ENCODE measurements at places on chromosomes 2 and 18.
A peak's percentile ranks its signal among the peaks of the same experiment; 100 is the strongest.

DNA sequence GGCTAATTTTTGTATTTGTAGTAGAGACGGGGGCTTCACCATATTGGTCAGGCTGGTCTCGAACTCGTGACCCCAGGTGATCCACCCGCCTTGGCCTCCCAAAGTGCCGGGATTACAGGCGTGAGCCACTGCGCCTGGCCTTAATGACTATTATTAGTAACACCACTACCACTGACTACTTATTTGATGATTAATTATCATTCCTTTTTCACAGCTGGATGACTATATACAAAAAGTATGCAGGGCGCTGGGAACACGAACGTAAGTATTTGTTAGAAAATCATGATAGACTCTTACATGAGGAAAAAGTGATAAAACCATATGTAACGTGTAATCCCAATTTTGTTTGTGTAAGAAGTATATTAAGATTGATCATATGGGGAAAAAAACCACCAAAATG lies 21.6 kb downstream of the DARS1 start:
- no peak for DNase-seq

- no peak for DNase-seq
Measured at GRCh38 chr2:9771481-9772017, 71.7 kb upstream of the TAF1B start.

DNA sequence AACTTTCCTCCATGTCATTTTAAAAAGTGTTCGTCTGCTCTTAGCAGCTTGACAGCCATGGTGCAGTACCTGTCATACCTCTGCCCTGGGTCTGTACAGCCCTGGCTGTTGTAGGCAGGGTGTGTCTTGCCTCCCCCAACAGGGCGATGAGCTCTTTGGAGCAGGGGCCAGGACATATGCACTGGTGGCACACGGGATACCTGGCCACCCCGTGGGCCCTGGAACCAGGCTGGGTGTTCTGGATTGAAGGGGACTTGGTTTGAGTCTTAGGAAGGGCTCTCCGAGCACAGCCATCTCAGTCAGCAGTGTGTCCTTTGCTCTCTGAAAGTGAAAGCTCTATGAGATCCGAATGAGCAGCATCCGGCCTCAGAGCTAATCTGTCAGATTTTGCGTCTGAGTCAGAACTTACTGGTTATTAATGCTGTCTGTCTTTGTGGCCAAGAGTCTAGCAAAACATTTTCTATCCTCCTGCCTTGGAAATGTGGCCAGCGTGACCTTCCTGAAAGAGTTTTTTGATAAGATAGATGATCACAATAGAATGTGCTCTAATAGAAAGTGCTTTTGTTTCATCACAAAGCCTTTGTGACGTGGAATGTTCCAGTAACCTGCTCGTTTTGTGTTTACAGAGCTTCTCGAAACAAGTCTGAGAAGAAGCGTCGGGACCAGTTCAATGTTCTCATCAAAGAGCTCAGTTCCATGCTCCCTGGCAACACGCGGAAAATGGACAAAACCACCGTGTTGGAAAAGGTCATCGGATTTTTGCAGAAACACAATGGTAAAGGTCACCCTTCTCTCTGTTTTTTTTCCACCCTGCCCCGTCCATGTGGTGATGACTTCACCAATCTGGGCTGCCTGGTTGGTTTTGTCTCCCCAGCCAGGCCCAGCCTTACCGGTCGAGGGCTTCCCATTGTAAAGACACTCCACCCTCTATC lies 77.3 kb upstream of the RPL31 start:
- DNase-seq: no peak

- no peak for DNase-seq
Measured at GRCh38 chr2:108621087-108621559, 86.9 kb downstream of the LIMS1 start.

DNA sequence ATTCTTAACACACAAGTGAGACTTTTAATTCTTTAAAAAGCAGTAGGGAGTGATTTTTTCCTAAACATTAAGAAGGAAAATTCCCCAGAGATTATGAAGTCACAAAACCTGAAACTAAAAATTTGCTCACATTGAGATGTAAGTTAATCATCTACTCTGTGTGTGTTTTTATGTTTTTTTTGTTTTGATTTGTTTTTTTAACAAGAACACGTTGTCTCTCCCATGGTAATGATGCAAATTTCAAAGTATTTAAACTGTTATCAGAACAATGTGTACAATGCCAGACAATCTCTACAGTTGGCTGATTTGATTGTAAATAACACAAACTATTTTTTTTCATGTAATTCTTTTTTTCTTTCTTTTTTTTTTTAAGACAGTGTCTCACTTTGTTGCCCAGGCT lies 71.5 kb downstream of the COLEC12 start:
- DNase-seq: no peak

DNA sequence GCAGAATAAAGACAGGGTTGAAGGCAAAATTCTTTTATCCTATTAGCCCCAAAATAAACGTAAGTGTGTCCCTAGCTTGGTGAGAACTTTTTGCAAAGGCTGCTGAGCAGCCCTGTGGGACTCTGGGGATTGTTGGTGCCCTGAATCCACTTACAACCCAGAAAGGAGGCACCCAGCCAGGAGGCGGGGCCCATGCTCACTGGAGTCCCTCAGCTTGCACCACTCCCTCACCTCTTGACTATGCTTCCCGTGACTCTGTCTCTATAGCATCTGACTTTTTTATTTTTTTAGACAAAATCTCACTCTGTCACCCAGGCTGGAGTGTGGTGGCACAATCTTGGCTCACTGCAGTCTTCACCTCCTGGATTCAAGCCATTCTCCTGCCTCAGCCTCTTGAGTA lies 15.8 kb upstream of the COL6A3 start:
- DNase-seq: no peak

DNA sequence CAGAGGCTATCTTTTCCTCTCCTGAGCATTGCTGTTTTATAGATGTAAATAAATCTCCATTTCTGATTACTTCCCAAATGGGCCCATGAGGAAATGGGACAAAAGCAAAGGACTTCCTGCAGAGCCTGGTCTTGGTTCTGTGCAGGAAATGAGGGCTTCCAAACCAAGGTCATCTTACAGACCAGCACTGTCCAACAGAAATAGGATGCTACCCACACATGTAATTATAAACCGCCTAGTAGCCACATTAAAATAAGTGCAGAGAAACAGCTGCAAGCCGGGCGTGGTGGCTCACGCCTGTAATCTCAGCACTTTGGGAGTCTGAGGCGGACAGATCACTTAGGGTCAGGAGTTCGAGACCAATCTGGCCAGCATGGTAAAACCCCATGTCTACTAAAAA lies 6.2 kb downstream of the TTL start:
- DNase-seq: no peak

DNA sequence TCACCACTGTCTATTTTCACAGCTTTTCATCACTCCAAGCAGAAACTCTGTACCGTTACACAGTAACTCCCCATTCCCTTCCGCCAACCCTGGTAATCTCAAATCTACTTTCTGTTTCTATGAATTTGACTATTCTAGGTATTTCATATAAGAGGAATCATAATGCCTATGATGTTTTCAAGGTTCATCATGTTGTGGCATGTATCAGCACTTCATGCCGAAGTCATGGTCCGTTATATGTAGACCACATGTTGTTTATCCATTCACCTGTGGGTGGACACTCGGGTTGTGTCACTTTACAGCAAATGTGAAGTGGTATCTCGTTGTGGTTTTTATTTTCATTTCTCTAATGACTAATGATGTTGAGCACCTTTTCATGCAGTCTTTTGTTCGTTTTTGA lies 21.6 kb downstream of the CPSF3 start:
- DNase-seq: no peak

DNA sequence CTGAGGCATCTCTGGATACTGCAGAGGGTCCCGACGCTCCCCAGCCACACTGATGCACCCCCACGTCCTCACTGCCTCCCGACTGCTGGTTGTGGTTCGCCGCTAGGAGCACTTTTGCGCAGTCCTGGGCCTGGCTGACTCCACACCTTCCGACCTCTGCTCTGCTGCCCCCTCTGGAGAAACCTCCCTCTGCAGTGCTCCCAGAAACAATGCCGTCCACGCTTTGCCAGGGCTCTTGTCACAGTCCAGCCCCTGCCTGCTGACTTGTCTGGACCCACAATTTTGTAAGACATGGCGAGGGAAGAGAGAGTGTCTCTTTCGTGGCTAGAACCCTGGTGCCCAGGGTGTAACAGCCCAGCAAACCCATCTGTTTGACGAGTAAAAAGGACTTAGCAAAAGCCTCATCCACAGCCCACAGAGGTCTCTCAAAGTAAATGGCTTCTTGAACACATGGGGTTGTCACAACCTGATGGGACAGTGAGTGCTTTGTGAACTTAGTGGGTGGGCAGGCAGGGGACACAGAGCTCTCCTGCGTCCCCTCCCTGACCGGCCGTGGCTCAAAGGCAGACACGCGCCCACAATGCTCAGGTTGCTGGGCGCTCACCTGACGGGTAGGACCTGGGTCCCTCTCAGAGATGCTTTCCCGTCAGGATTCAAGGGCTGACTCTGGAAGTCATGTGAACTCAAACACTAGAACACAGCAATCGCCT lies 4.0 kb downstream of the COPS9 start:
- no peak for DNase-seq

DNA sequence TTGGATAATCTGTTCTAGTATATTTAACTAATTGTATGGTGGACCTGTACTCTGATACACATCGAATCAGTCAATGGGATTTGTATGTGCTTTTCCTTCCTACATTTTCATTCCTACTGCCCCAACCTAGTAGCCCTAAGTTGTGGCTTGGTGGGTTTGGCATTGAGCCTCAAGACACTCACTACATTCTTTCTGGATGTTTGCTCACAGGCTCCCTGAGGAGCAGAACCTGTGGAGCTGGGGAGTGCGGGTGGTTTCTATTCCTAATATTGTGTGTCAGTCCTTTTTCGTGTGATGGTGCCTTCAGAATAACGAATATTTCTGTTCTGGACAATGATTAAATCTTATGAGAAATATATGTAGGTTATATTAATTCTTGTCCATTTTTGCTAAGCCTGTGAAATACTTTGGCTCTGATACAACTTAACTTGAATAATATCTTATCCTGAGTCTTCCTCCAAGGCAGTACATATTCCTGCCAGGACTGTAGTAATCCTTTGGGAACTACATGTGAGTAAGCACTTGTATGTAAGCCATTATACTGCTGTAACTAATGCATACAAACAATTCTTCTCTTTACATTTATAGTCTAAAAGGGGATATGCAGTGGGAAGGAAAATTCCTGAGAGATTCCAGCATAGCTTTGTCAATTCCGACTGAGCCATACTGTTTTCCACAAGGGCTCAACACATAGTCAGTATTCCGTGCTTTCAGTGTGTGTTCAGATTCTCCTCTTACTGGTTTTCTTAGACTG lies 150.6 kb downstream of the AGPS start:
- peak; percentile 65 for DNase-seq

GRCh38 chr2:128520340-128520739 lies 201.7 kb upstream of the HS6ST1 start:
- DNase-seq: no peak

GRCh38 chr18:35682281-35682867 lies 100.8 kb downstream of the GALNT1 start:
- DNase-seq: no peak

- DNase-seq: no peak
Measured at GRCh38 chr2:115484486-115484885, 1042.0 kb downstream of the DPP10 start.

DNA sequence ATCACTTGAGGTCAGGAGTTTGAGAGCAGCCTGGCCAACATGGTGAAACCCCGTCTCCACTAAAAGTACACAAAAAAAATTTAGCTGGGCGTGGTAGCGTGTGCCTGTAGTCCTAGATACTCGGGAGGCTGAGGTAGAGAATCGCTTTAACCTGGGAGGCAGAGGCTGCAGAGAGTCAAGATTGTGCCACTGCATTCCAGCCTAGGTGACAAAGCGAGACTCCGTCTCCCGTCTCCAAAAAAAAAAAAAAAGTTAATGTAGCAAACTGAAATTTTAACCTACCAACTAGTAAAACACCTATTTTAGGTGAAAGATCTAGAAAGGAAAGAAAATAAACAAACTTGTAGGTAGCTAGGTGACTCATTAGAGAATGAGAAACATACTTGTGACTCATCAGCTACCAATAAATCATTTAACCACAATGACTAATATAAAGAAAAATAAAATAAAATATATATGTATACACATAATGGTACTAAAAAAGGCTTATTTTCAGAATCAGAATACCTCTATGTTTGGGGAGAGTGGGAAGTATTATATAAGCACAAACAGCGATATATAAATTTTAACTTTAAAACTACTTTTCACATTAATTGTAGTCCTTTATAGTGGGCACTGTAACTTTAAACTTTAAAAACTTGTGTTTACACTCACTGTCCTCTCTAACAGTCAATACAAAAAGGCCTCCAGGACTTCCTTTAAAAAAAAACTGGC lies 36.6 kb downstream of the DARS1 start:
- no peak for DNase-seq

- no peak for DNase-seq
Measured at GRCh38 chr2:239836021-239836765, 188.9 kb downstream of the NDUFA10 start.

- no peak for DNase-seq
Measured at GRCh38 chr2:138373993-138374408, 127.6 kb upstream of the SPOPL start.

All from brain pericyte (primary cell).